ENCODE measurements at places on chromosomes 4 and X.

DNA sequence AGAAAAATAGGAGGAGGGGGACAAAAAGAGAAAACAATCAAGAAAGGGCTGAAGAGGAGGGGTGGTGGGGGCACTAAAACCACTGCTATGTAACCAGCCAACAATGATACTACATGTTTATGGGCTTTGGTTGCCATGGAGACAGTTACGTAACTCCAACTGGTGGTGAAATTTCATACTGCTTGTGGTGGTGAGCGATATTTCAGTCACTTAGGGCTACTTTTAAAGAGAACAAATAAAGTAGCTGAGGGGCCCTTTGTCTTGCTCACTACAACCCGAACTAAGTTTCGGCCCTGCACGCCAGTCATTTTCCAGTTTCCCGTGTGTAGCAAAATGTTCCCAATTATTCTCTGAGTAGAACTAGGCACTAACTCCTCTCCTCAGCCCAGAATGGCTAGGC, 275.2 kb upstream of the EDA2R start:
- no peak for DNase-seq

GRCh38 chr4:5956285-5957021, 61.8 kb downstream of the C4orf50 start:
- DNase-seq = no peak

DNA sequence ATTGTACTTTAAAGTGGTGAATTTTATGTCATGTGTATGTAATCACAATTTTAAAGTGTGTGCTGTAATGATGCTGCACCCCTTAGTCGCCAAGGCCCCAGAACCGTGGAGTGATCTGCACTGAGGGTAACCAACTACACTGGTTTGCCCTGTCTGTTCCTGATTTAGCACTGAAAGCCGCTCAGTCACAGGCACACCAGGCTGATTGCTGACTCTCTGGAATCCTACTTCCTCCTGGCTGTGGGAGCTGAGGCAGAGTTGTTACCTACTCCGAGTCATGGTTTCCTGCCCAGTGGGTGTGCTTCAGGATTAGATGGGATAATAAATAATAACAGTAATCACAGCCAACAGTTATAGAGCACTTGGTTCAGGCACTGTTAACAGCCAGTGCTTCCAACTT, 645.4 kb downstream of the BCOR start:
- DNase-seq = no peak

DNA sequence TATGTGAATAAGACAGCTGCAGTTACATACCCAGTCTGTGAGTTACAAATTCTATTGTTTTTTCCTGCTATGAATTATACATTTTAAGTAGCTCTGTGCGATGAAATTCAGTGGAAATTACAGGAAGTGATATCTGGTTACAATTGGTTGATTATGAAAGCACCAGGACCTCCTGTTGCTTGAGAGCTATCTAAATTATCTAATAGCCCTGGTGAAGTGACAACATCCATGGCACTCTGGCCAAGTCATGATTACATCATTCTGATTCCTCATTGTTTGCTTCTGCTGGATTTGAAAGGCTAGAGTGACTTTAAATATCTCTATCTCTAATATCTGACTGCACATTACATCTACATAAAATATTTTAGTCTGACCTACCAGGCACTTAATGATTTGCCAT, 515.0 kb downstream of the CFAP47 start:
- peak; percentile 24 for DNase-seq

DNA sequence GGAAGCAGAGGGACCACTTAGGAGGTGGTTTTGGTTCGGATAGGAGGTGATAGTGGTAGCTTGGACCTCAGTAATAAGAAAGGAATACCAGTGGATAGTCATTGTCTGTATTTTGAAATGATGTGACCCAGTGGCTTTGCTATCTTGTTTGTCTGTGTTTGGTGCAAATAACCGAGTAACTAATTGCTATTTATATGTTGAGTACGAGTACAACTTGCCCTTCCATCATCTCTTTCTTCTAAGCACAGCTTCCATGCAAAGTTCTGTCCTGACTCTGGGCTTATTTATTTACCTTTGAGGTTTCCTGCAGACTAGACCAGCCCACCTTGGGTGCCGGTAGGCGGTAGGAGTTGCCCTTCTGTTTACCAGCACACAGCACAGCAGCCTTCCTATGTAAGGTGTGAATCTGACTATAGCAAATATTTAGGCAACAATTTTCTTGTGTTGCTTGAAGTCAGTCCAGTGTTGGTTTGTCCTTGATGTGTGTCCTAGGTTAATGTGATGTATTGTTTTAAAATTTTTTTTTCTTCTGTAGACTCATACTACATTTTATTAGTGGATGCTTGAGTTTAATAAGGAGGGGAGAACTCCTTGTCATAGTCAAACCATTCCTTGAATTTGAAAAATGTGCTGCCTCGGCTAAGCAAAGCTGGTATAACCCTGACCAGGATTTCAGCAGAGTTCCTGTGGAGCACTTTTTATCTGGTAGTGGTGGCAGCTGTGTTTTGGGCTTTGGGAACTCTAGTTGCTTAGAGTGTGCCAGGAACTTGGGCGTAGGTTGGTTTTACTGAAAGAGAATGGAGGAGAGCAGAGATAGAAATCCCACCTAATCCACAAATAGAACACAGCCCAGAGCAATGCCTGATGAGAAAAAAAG, 21.9 kb downstream of the PTTG2 start:
- DNase-seq = no peak

DNA sequence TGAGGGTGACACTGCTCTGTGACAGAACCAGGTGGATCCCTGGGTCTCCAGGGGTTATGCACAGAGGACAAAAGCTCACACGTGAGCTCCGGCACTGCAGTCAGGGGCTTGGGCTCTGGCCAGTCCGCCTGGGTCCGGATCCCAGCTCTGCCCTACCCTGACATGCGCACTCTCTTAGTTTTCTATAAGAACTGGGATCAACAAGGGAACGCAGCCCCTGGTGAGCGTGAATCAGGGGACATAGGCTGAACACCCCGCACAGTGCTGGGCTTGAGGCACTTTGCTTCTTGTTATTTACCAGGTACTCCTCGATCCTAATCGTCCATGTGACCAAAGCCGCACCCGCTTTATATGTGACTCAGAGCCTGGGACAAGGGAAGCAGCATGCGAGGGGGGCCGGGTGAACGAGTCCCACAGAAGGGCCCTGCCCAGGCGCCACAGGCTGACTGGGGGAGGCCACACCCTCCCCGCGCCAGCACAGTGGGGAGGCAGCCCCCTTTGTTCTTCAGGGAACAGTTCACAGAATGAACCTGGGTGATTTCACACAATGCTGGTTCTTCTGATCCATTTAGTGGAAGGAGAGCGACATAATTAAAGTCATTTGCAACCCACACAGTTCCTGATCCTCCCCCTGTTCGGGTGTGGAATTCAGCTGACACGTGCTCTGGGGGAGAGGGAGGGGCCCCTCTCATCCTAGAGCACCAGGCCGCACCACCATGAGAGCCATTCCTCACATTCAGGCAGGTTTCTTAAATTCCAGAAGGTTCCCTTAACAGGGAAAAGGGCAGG, 55.5 kb downstream of the WFS1 start:
- no peak for DNase-seq

DNA sequence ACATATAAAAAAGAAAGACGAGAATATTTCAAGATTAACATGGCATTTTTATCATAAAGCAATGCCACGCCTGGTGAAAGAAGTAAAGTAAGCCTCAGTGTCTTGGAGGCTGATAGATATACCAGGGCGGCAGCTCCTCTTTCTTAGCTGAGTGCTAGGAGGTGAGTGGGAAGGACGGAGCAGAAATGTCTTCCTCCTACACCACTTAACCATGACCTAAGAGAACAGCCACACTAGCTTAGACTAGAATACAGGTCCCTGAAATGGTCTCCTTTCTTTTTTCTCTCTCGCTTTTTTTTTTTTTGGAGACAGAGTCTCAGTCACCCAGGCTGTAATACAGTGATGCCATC, 75.0 kb downstream of the NAF1 start:
- no peak for DNase-seq

DNA sequence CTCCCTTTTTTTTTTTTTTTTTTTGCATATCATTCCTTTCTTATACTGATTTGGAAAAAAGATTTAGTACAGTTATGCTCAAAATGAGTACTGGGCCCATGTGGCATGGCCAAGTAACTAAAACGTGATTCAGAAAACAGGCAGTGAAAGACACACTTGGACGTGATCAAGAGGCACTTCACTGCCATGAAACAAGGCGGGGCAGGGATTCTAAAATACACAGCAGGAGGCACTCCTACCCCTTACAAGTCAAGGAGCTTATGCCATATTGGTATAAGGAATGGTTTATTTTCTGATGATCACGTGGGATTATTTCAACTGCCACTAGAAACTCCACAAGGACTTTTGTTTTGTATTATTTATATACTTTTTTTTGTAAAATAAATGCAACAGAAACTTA, 72.0 kb downstream of the CHST7 start:
- DNase-seq = no peak

GRCh38 chr4:153684182-153684970, at the start of gene TLR2:
Gene TLR2, plus strand, starts transcription at chr4:153684280. Its CDS starts 18,628 bp downstream, at chr4:153702908.
- DNase-seq = no peak

DNA sequence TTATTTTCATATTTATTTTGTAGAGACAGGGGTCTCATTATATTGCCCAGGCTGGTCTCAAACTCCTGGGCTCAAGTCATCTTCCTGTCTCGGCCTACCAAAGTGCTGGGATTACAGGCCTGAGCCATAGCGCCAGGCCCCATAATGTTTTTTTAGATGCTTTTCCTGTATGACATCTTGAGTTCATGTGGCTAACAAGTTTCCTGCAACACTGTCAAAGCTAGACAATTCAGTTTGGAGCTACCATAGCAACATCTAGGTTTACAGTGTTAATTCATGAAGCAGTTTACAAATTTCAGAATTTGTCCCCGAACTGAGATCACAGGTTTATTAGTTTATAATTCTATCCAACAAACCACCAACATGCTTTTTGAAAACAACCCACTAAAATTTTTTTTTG, 6.4 kb upstream of the IL13RA2 start:
- DNase-seq = no peak

DNA sequence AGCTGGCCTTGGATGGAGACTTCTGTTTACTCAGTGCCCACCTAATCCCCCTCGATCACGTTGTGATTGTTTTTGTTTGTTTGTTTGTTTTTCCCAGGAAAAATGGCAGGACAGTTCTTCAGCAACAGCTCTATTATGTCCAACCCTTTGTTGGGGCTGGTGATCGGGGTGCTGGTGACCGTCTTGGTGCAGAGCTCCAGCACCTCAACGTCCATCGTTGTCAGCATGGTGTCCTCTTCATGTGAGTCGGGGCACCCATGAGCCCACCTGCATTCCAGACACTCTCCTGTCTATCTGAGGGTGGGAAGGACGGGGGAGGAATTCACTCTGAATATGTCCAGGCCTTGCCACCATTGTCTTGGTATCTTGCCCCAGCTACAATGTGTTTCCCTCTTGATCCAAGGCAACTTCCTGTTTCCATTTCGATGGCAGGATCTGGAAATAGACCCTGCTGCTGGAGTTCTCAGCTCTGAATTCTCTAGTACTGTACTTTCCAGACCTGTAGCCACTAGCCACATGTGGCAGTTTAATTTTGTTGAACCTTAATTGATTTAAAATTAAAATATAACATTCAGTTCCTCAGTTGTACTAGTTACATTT, 10.5 kb downstream of the SLC34A2 start:
- DNase-seq = no peak

DNA sequence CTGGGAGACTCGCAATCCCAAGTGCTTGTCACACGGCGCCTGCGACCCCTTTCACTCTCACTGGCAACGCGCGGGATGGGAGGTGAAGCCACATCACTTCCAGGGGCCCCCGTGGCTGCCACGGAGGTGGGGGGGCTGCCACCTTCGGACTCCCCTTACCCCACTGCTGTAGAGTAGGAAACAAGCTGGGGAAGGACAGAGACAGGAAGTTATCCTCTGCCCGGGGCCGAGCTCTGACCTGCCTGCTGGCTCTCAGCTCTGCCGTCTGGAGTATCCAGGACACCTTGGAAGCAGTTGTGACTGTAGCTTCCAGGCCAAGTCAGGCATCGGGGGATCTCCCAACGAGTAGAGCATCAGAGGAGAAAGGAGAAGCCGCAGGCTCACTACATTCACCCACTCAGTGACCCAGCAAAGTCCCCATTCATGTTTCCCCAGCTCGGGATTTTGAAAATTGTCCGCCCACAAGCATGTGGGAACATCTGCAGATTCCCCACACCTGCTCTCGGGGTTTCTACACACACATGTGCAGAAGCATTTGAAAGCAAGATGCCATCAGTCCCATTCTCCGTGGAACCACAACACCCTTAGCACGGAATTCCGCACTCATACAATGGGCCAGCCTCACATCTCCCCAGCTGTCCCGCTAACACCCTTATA, 10.8 kb downstream of the PDZD4 start:
- DNase-seq = no peak

DNA sequence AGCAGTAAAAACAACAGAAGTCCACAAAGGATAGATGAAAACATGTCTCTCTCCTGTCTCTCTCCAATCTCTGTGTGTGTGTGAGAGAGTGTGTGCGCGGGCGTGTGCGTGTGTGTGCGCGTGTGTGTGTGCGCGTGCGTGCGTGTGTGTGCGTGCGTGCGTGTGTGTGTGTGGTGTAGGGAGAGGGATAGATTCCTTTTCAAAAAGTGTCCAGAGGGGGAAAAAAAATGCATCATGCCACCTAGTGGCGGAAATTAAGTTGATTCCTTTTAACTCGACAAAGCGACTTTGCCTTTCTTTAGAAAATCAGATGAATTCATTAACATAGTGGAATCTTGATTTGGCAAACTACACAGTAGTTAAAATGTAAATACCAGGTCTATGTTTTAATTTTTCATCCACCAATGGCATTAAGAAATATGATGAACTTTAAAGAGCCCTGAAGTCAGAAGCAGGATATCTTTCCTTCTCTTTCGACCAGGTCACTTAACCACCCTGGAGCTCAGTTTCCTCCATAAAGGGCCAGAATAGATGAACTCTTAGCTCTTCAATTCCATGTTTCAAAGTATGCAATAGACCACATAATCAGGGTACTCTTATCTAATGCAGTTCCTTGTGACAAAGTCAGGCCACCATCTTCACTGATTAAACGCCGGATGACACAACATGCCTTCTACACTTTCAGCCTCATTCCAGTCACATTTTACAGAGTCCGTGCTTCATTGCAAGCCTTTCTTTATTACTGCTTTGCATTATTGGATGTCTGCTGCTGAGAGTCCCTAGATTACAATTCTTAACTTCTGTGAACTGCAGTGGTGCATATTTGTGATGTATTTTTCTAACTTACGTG, 162.8 kb downstream of the FBXO8 start:
- peak; percentile 54 for DNase-seq

GRCh38 chrX:120235284-120235683, 15.3 kb upstream of the ZBTB33 start:
- no peak for DNase-seq

- DNase-seq = no peak
These were observed 104.6 kb upstream of the MXRA5 start for GRCh38 chrX:3450881-3451570.

GRCh38 chr4:3254302-3255131, 5.6 kb downstream of the MSANTD1 start:
- no peak for DNase-seq

DNA sequence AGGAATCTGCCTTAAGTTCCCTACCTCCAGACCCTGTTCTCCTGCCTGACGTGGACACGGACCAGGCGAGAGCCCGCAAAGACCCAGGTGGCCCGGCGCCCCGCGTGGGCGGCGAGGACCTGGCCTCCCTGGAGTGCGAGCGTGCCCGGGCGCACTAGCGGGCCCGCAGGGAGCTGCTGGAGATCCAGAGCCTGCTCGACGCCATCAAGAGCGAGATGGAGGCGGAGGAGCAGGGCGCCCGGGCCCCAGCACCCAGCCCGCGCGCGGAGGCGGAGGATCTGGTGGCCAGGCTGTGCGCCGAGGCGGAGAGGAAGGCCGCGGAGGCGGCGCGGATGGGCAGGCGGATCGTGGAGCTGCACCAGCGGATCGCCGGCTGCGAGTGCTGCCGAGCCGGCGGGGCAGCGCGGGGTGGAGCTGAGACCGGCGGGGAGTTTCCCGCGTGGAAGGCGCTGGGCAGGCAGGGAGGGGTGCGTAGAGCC, 18.2 kb downstream of the MRFAP1 start:
- no peak for DNase-seq
